ENCODE measurements at places on chromosomes 2 and 18. TPM values are rescaled to one million over a fixed set of nuclear protein-coding genes. Genes with fewer than 3 reads are reported as not detected.

The STEAP3 gene
- total RNA-seq, result 46.6 TPM

The ANTXR1 gene
- 207 TPM for total RNA-seq

The LIMS2 gene
- 173 TPM for total RNA-seq

DNA sequence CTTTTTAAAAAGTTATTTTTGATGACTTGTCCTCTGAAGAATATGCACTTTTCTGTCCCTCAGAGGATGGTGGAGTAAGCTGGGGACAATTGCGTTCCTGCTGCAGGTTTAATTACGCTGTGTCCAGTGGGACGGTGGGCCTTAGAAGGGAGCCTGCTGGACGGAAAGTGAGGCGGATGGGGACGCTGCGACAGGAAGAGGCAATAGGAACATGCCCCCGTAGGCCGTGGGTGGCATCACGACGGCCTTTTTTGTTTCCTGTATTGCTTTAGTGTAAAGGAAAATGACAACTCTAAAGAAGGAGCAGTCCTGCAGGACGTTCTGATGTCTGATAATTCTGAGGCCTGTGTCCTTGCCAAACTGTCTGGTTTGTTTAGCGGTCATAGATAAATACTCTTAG is 121.6 kb downstream of the NFATC1 start:
- DNase-seq, result no peak

GRCh38 chr2:150607390-150607811 is 119.9 kb upstream of the RND3 start:
- no peak for DNase-seq

The SLC5A7 gene
- not detected for total RNA-seq

DNA sequence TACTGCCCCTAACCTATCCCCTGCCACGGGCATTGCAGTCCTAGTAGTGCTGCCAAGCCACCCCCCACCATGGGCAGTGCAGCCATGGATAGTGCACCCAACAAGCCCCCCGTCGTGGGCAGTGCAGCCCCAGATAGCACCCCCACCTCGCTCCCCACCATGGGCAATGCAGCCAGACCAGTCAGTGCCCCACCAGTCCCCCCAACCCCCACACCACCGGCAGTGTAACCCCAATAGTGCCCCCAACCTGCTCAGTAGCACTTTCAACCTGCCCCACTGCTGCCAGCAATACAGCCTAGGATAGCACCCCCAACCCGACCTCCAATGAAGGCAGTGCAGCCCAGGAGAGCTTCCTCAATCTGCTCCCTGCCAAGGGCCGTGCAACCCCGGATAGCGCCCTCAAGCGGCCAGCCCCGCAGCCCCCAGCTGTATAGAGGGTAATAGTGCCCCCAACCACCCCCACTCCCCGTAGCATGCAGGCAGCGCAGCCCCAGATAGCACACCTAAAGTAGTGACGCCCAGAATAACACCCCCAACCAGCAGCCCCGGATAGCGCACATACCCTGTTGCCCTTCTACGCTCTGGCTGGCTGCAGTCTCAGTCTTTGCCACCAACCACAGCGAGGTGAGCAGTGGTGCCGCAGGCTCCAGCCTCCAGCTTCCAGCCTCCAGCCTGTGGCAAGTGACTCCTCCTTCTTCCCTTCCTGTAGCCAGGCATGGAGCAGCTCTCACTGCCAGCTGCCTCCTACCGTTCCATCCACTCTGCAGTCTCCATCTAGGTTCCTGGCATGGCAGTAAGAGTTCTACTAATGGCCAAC is 45.4 kb upstream of the ANKRD62 start:
- no peak for DNase-seq

GRCh38 chr2:66390152-66390551 is 44.8 kb upstream of the MEIS1 start:
- no peak for DNase-seq

The ERFE gene
- 1.8 TPM for total RNA-seq

The TGFA gene
- total RNA-seq, result 0.25 TPM

The RGPD4 gene
- 0.10 TPM for total RNA-seq

GRCh38 chr2:121539750-121540469 is 9.2 kb downstream of the RNU4ATAC start:
- no peak for DNase-seq

The SCN7A gene
- 1.9 TPM for total RNA-seq

DNA sequence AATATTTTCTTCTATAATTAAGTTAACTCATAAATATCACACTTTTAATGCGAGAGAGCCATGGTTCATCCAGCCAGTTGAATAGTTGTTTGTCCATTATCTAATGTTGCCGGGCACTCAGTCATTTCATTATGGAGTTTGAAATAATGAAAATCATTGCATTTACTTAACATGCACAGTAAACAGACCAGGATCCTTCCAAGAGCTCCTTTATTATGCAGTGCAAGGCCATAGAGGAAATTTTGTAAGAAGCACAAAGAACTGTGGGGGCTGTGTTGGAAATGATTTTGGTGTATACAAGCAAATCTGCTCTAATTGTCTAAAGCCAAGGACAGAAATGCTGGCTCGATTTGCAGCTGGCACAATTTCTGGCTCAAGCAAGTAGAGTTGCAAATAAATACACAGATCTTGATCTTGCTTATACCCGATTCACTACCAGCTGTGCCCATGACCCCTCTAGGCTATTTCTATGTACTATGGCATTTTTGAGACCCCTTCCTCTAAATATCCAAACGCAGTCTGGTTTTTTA is 400.3 kb upstream of the HNRNPA3 start:
- no peak for DNase-seq

- DNase-seq, result no peak
Observed at GRCh38 chr18:47683774-47684173, 246.7 kb downstream of the SMAD2 start.

The AQP4 gene
- not detected for total RNA-seq

GRCh38 chr2:898319-898718 is 52.3 kb upstream of the SNTG2 start:
- no peak for DNase-seq

DNA sequence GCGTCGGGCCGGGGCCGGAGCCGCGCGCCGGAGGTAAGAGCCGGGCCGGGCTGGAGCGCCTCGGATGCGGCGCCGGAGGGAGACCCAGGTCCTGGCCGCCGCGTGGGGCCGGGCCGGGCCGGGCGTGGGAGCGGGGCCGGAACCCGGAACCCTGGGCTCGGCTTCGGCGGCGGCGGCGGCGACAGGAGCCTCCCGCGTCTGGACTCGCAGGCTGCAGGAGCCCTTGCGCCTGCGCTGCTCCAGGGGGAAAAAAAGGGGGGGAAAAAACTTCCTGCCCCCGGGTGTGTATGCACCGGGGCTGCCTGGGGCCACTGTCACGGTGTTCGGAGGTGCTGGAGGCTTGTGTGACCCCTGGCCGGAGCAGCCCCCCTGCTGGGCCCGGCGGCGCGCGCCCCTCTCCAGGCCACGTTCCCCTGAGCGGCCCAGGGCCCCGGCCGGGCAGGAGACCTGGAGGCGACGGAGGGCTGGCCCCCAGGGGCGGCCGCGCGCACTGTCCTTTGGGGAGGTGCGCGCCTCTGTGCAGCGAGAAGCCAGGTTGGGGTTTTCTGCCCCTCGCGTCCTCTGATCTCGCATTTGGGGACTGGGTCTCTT is 864 bp downstream of the KLHL29 start:
- no peak for DNase-seq

DNA sequence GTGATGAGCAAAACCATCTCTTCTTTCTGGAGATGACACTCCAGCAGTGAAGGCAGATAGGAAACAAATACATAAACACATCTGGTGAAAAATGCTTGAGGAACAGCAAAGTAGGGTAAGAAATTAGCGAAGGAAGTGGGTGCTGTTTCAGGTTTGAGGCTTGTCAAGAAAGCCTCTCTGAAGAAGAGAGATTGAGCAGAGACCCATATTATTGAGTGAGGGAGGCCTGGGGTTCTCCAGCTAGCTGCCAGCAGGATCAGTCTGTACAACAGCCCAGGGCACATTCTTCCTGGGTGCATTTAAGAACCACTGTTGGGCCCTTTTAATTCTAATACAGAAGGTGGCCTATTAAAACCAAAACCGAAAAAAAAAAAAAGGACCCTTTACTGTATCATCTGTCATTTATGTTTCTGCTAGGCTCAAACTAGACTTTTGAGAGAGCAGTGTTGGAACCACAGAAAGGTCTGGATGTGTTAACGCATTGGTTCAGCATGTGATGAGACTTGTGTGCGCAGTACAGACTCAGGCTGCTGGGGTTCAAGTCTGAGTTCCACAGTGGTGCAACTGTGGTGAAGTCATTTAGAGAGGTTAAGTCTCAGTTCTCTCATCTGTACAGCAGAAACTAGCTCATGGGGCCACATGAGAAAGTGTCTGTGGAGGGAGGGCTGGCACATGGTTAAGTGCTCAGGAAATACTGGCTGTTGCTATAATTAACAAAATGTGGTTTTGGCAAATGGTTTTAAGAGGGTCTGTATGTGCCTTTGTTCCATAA is 28.9 kb downstream of the MGAT5 start:
- no peak for DNase-seq

The ACOXL gene
- not detected for total RNA-seq

DNA sequence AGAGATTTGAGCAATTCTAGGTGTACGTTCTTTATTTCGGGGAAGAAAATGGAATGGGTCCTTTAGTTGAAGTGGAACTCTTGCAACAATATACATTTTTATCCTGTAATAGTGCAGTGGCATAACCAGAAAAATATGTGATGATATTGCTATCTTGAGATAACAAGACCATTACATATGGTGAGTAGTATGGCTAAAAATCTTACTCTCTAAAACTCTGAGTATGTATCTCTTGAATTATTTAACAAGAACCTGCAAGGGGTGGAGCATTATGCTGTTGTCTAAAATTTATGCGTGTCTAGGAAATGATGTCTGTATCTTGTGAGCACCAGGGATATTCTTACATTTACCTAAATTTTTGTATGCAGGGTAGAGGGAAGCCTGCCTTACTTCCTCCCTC is 68.4 kb upstream of the SLC4A10 start:
- DNase-seq, result no peak

Data from chondrocyte (in vitro differentiated cells).